ENCODE measurements at places on chromosomes 5 and 9.
A peak's percentile ranks its signal among the peaks of the same experiment; 100 is the strongest.

- peak; percentile 69 for DNase-seq
These were observed 45.8 kb downstream of the SECISBP2 start for GRCh38 chr9:89363921-89364665.

- DNase-seq, result peak; percentile 53
These were observed 90.6 kb downstream of the PHF2 start for GRCh38 chr9:93667006-93667405.

DNA sequence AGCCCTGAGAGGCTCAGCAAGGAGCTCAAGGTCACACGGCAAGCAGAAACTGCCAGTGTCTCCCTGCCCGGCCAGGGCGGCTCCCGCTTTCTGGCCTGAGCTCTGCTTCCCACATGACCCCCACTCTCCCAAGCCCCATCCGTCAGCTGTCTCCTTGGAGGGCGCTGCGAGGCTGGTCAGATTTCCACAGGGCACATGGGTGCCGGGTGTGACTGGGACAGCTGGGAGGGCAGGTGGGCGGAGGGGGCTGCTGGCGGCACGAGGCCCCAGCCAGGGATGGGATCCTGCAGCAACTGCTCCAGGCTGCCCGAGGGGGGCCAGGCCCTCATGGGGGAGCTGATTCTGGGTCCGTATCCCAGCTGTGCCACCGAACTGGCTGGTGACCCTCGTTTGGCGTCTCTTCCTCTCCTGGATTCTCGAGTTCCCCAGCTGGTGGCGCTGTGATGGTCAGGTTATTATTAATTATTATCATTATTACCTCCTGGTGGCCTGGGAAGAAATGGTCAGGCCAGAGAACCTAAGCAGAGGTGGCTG lies 12.9 kb upstream of the WDR38 start:
- no peak for DNase-seq

DNA sequence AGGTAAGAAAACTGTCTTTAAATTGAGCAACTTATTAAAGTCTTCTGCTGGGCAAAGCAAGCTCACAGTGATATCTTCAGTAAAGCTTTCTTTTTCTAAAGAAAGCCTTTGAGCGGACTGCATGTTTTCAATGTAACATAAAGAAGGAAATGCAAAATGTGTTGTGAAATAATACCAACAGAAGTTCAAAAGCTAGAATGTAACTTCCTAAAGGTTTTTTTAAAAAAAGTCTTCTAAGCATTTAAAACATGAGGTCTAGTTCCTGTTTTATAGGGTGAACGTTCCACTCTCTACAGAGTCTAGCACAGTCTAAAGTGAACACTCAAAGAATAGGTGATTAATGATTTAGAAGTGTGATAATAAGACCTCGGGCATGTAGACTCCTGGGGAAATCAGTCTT lies 62.9 kb downstream of the DENND1A start:
- no peak for DNase-seq

- DNase-seq, result no peak
These were observed 59.6 kb downstream of the GCNT4 start for GRCh38 chr5:74992791-74993190.

DNA sequence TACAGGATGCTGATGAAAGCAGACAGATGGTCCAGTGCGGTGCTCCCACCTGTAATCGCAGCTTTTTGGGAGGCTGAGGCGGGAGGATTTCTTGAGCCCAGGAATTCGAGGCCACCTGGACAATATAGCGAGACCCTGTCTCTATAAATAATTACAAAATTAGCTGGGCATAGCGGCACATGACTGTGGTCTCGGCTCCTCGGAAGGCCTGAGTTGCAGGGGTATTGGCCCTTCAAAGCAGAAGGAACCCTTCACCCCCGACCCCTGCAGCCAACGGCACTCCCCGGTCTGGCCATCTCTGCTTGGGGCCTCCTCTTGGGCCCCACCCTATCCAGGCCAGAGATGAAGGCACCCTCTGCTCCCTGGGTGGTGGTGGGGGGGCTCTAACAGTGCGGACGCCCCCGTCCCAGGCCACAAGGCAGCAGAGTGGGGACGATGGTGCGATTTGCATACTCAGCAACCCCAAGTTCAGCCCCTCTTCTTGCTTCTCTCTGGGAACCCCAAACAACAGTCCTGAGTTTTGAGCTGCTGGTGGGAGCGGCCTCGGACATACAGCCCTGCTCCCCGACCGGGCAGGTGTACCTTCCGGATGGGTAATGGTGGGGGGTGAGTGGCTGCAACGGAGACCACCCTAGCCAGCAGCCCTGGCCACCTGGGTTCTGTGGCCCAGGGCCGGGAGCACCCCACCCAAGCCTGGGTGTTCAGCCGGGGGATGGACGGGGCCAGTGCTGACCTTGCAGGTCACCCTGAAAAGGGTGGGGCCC lies 50.7 kb downstream of the NACC2 start:
- DNase-seq, result no peak

GRCh38 chr9:81653240-81653639 lies 36.1 kb downstream of the TLE1 start:
- no peak for DNase-seq

DNA sequence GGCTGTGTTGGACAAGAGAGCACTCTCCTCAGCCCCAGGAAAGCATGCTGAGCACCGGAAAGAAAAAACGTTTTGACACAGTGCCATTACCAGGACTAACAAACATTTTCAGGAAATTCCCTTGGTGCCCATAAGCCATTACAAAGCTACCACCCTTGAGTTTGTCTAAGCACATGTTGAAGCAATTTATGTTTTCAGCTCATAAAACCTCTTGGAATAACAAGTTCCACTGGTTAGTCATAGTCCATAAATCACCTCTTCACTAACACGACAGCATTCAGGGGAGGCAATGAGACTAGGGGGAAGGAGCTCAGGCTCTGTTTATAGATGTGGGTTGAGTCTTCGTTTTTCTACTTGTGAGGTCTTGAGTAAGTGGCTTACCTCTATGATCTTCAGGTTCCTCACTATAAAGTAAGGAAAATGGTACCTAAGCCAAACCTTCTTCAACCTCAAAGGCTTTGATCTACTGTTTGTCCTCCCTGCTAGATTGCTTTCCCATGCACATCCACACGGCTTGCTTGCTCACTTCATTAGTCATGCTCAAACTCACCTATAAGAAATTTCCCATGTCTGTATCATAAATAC lies 65.4 kb downstream of the DRD1 start:
- no peak for DNase-seq

DNA sequence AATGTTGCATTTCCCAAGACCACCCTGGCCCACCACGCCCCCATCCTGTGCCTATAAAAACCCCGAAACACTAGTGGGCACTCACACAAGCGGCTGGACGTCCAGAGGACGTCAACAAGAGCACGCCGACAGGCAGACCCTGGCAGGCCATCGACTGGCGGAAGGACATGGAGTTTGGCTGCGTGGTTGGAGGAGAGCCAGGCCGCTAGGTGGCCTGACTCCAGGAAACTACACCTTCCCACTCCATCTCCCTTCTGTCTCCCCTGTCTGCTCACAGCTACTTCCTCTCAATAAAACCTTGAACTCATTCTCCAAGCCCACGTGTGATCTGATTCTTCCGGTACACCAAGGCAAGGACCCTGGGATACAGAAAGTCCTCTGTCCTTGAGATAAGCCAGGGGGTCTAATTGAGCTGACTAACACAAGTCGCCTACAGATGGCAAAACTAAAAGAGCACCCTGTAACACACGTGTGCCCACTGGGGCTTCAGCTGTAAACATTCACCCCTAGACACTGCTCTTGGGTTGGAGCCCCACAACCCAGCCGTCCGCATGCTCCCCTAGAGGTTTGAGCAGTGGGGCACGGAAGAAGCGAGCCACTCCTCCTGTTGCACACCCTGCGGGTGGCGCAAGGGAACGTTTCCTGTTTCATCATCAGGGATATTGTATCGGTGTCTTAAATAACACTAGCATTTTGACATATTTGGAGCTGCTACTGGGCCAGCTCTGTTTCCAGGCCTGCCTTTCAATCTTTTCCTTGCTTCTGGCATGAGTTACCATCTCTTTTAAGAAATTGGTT lies 54.5 kb upstream of the TAF11L2 start:
- DNase-seq, result no peak

DNA sequence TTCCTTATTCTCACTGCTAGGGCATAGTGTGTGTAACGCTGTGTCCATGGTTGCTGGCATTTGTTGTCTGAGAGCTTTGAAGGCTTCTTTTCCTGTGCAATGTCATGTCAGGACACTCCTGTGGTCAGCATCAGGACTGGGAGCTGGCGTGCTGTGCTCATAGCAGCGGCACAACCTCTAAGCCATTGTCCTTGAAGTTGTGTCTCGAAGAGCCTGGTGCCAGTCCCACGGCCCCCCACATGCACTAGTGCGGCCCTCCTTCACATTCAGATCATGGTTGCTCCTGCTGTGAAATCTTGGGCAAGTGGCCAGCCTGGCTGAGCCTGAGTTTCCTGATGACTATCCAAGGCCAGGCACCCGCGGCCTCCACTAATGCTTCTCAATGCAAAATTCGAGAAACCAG lies 32.4 kb downstream of the PDZD2 start:
- DNase-seq, result no peak

GRCh38 chr5:15574806-15575325 lies 74.9 kb downstream of the FBXL7 start:
- no peak for DNase-seq

DNA sequence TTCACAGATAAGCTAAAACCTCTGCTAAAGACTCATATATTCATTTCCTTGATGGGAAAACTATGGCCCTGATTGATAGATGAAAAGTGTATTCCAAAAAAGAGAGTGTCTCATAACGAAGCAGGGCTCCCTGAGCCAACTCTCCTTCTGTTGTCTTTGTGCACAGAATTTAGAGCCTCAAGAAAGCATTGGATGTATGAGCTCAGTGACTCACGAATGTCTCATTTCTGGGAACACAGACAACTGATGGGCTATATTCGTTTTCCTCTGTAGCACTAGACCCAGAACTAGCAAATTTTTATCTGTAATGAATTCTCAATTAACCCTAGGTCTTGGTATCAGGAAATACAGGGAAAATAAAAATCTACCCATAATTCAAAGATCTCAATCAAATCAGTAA lies 88.4 kb downstream of the LMNB1 start:
- no peak for DNase-seq

DNA sequence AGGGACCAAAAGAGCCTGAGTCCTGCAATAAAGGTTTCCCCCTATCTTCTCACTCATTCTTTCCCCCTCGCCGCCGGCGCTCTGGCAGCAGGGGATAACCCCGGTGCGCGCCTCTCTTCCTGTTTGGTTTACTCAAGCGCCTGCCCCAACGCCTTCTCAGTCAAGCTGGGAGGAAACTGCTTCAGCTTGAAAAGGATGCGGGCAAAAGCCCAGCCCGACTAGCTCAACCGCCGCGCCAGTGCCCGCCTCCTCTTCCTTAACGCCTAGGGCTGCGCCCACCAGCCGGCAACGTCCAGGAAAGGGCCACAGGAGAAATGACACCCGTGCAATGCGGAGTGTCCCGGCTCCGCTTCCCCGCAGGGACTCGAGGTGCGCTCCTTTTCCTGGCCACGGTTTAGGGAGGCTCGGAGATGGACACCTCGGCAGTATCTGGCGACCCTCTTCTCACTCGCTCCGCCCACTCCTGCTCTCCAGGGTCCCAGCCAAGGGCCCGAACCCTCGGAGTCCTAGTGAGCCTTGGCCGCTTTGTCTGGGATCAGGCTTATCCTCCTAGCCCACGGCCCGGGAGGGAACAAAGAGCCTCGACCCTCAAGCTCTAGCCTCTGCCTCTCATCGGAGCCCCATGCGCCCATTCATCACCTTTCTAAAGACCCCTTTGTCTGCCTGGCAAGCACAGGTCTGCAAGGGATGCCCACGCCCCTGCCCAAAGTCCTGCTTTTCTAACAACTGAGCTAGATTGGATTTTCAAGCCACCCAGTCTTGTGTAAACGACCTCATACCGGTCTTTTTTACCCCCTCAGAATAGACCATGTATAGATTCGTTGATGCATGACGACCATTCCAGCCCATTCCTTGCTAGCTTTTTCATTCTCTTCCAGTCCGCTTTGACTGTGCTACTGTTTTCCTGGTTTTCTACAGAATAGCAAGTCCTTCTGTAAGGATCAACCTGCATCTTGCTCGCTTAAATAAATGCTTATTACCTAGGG lies 2.0 kb downstream of the ST8SIA4 start:
- peak; percentile 75 for DNase-seq

- no peak for DNase-seq
These were observed 53.9 kb downstream of the ZCCHC7 start for GRCh38 chr9:37174247-37174646.

DNA sequence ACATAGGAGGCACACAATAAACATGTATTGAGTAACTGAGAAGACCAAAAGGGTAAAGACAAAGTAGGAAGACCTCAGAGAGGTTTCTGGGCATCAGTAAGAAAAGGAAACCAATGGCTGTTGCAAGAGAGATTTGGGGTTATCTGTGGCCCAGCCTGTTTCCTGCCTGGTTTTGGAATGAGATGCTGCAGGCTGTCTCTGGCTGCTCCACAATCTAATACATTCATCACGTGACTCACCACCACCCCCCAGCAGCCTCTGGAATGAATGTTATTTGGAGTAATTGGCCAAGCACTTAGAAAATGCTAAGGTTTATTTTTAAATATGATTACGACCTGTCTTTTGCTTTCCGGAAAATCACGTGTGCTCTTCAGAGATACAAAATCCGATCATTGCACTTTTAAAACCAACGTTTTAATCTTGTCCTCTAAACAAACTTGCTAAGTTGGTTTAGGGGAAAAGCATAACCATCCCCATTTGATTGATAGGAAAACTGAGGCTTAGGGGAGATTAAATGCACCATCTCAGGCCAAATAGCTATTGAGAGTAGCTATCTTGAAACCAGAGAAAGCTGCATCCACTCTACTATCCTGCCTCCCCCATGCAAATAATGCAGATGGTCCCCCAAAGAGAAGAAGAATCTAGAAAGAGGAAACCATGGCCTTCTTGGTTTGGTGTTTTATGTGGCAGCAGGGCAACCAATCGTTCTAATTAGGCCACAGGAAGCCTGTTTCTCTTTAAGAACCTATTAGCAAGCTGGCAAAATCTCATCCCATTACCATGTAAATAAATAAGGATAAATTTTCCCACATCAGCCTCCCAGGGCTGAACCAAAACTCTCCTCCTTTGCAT lies 151.8 kb upstream of the ADRA1B start:
- no peak for DNase-seq

GRCh38 chr9:80890124-80890523 lies 799.2 kb downstream of the TLE1 start:
- DNase-seq, result no peak

DNA sequence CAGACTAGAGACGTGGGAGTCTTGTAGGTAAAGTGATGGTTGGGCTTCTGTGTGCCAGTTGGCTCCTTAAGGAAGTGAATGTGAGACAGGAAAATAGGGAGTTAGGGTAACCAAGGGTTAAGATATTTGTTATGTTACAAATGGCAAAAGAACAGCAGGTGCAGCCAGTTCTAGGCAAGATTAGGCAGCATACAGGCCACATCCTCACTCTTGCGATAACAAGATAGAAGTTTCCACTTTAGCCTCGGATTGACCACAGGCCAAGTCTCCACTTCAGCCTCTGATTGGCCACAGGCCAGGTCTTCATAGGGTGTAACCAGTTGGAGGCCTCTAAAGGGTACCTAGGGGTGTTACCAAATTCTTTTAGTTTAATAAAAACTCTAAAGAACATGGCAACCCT lies 54.6 kb upstream of the ABCA1 start:
- DNase-seq, result no peak

GRCh38 chr5:1152771-1153282 lies 41.0 kb upstream of the SLC12A7 start:
- DNase-seq, result no peak

GRCh38 chr5:14611737-14612136 lies 30.1 kb downstream of the OTULINL start:
- no peak for DNase-seq

Measured in coronary artery (tissue), 2 donors.